ENCODE measurements at places on chromosomes 4 and X. TPM values are rescaled to one million over a fixed set of nuclear protein-coding genes. Genes with fewer than 3 reads are reported as not detected.

DNA sequence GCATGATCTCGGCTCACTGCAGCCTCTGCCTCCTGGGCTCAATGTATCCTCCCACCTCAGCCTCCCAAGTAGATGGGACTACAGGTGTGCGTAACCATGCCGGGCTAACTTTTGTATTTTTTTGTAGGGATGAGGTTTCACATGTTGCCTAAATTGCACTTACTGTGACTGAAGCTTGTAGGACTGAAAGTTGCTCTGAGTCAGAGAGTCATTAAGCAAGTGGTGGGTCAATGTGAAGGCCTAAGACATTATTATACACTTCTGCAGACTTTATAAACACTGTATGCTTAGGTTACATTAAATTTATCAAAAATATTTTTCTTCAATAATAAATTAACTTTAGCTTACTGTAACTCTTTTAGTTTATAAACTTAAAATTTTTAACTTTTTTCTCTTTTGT lies 170.2 kb downstream of the FAT4 start:
- DNase-seq: no peak

GRCh38 chr4:169079942-169080827 lies 70.1 kb upstream of the CBR4 start:
- DNase-seq: no peak

DNA sequence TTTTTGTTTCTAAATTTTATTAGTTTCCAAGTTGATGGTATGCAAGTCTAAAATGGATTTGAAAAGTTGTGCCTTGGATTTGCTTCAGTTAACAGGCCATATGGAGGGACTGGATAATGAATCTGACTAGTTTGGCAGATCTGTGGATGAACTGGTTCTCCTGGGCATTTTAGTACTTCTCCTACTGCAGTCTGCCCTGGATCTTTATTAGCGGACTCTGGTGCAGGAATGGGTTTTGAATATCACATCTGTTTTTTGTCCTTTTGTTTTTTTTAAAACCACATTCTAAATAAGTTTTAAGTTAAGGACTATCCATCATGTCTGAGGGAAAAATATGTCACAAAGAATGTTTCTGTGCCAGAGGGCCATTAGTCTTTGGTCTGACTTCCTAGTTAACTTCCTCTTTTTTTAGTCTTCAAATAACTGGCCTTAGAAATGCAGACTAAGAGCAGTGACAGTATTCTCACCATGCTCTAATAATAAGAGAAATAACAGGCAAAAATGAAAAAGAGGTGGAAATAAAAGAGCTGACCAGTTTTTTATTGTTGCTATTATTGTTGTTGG lies 13.9 kb upstream of the DCK start:
- DNase-seq: no peak

- DNase-seq: no peak
These were observed 71.4 kb downstream of the TSC22D3 start for GRCh38 chrX:107704181-107704580.

The DNAAF6 gene
- total RNA-seq: not detected

The NAP1L2 gene
- total RNA-seq: 33.4 TPM

The TFDP3 gene
- total RNA-seq: not detected

The FOXR2 gene
- not detected for total RNA-seq

All from occipital lobe (tissue), 3 donors.